ENCODE measurements at places on chromosomes 7 and 10.

- DNase-seq: no peak
Measured at GRCh38 chr7:51253157-51253556, 63.5 kb downstream of the COBL start.

DNA sequence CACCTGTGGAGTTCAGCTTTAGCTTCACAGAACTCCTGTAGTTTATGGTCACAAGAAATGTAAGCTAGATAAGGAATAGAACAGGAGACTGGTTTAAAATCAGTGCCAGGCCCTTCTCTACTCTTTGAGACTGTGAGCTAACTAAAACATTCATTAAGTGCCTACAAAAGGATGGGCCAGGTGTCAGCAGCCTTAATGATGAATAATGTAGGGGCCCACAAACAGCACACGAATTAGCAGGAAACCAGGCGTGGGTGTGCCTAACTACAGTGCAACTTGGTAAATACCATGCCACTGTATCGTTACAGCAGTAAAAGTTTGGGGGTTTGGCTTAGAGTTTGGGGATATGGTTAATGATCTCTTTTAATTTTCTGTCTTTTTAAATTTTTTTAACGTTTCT lies 6.1 kb upstream of the ABLIM1 start:
- DNase-seq: no peak

- no peak for DNase-seq
Measured at GRCh38 chr7:27946351-27946750, 206.4 kb downstream of the TAX1BP1 start.

DNA sequence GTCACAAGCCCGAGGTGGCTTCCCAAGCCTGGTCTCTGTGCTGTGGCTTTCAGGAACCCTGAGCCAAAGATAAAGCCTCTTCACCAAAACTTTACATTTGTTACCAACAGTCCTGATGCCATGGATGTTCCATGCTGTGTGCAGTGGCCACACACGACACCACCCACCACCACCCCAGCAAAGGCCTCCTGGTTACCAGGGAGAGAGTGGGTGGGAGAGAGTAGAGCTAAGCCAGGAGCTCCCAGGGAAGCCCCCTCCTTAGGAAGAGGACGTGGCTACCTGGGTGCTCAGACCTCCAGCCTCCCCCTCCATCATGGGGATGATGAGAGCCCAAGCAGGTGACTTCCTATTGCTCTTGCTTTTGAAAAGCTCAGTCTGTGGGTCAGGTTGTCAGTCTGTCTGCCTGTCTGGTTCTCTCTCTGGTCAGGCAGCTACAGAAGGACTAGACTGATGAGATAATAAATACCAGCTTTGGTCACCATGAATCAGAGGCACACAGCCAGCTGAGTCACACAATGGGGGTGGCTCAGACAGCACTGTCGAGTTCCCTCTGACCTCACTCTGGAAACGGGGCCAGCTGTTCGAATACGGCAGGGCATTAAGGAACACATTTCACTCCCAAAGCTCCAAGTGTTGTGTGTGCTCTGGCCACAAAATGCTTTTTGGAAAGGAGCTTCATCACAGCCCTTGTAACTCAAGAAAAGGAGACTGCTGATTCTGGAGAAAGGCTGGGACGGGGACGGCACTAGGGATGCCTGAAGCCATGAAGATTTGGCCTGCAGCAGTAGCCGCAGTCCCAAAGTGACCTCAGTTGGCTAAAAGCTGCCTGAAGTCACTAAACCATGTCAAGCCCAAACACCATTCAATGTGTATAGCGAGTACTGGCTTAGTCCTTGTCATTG lies 166.0 kb downstream of the FANK1 start:
- DNase-seq: no peak

- DNase-seq: no peak
Measured at GRCh38 chr7:68862736-68863135, 735.5 kb upstream of the AUTS2 start.

- no peak for DNase-seq
Measured at GRCh38 chr7:158274404-158274811, 313.2 kb downstream of the PTPRN2 start.

DNA sequence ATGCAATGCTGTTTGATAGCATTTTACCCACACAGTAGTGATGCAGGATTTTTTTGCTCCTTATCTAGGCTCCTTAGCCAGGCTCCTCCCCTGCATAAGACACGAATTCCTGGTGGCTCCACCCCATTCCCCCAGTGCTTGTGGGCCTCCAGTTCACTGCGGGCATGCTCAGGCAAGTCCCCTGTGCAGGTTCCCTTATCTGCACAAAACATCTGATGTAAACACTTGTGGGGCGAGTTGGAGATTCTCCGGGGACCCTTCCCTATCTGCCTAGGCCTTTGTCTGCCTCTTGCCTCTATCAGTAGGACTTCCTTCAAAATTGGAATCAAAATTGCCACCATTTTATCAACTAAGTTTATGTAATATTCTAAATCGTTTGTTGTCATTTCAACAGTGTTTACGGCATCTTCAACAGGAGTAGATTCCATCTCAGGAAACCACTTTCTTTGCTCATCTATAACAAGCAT lies 5.4 kb upstream of the STK17A start:
- no peak for DNase-seq

DNA sequence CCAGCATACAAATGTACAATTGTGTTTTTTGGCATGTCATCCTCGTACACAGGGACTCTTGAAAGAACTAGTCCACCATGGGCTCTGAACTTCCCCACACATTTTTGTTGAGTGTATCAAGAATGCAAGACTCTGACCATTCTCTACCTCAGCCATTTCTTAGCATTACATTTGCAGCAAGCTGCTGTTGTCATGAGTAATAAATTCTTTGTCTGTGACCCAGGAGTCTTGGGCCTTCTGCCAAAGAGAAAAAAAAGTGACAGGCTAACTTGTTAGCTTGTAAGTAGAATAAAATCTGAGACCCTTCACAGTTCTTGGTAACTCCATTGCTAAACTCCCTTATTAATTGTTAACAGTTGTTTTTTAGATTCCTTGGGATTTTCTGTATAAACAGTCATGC lies 542.3 kb upstream of the MBL2 start:
- DNase-seq: no peak

DNA sequence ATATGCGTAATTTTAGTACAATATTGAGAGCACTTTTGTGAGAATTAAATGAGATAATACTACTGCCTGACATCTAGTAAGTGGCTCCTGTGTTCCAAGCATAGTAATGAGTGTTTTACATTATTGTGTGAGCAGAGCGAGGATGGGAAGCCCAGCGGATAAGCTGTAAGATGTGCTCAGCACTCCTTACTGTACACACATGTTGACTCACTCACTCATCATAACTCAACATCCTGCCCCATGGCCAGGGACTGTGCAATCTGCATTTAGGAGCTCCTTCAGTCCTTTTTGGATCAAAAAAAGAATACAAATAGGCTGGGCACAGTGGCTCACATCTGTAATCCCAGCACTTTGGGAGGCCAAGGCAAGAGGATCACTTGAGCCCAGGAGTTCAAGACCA lies 72.9 kb upstream of the NEBL start:
- DNase-seq: no peak

DNA sequence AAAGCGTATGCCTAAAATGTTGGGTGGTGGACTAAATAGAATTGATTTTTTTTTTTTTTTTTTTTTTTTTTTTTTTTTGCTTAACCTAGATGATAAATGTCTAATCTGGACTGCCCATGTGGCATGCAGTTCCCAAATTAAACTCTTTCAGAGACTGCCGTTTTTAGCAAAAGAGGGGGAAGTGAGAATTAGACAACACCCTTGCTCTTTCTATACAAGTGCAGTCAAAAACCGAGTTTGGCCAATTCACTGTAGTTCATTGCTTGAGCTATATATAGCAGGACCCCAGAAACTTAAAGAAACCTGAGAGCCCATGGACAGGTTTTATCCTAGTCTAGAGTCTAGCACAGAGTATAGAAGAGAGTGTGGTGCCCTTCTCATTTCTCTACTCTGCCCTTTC lies 141.9 kb downstream of the GRM3 start:
- DNase-seq: no peak

- no peak for DNase-seq
Measured at GRCh38 chr7:155310425-155311114, 12.9 kb downstream of the INSIG1 start.

GRCh38 chr10:90977162-90977854 lies 56.4 kb upstream of the ANKRD1 start:
- no peak for DNase-seq

DNA sequence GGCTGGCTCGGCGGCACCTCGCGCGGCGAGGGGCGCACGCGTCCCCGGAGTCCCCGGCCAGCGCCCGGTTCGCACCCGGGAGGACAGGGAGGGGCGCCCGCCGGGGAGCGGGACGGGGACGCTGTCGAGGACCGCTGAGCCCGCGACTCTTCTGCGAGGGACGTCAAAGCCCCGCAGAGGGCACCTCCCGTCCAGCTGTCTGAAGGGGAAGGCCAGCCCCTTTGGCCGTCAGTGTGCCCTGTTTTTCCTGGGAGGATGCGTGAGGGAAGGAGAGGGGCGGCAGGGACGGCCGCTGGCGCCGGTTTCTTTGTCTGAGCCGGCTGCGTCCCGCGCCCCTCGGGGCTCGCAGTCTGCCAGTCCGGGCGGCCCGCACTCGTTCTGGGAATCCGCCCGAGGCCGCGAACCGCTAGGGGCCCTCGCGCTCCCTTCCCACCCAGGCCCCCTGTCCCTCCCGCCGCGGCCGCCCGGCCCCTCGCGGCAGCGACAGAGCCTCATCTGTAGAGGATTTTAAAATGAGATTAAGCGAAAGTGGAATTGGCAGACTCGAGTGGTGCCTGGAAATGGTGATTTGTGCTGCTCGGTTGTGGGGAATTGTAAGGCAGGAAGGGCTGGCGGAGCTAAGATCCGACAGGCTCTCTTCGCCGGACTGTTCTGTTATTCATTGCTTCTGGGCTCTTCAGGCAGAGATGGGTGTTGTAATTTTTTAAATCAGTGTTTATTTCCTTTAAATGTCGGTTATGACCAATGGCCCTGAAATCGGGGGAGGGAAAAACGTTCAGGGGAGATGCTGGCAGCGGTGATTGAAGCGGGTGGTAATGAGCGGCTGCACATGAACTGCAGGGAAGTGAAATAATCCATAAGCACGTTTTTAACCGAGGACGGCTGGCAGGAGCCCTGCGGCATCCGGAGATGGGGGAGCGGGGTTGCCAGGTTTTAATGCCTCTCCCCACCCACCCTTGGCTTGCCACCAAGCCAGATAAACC lies 618 bp upstream of the RELN start:
- no peak for DNase-seq

DNA sequence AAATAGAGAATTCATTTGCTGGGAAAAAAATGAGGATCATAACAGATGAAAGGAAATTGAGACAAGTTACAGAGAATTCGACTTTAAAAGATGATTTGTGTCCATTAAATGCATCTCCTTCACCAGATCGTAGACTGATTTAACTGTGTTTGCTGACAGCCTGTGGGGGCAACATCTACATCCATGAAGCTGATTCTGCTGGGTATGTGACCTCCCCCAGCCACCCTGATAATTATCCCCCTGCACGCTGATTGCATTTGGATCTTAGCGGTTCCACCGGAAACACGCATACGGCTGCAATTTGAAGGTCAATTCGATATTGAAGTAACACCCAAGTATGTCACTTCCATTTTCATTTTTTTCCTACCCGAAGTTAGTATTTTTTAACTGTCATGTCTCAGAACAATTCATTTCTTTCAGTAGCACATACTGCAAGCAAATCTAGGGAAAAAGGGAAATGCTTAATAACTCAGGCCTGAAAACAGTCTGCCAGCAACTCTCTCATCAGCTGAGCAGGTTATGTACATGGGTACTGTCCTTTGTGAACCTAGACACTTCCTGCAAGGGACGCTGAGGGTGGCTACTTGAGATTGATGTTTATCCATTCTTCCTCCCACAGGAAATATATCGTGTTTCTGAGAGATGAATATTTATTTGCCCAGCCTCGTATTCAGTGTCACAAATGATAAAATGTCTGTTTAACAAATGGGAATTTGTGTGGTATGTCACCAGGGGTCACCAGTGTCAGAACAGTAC lies 134.9 kb downstream of the ZNF22 start:
- no peak for DNase-seq

GRCh38 chr7:112381311-112382091 lies 68.8 kb upstream of the IFRD1 start:
- no peak for DNase-seq

- DNase-seq: no peak
Measured at GRCh38 chr7:26434974-26435373, 143.3 kb downstream of the SNX10 start.

DNA sequence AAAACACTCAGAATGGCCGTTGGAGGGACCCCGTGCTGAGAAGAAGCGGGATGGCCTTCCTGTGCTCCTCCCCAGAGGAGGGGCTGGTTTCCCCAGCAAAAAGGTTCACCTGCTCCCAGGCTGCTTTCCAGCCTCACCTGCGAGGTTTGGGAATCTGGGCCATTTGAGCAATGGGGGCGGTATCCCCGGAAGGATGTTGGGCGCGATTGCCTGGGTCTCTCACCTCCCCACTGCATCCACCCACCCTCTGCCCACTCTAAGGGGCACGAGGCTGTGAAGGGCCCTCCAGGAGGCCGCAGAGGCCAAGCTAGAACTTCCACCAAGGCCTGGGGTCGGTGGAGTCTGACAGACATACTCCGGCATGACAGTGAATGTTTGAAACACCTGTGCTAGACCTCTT lies 147.6 kb downstream of the PAXIP1 start:
- no peak for DNase-seq

DNA sequence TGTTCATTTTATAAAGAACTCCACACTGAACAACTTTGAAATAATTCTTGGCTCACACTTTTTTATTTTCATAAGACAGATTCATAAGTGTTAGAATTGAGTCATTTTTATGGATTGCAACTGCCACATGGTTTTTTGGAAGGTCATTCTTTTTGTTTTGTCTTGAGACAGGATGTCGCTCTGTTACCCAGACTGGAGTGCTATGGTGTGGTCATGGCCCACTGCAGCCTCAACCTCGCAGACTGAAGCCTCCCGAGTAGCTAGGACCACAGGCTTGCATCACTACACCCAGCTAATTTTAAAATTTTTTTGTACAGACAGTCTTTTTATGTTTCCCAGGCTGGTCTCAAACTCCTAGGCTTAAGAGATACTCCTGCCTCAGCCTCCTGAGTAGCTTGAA lies 20.3 kb downstream of the BMS1 start:
- no peak for DNase-seq

DNA sequence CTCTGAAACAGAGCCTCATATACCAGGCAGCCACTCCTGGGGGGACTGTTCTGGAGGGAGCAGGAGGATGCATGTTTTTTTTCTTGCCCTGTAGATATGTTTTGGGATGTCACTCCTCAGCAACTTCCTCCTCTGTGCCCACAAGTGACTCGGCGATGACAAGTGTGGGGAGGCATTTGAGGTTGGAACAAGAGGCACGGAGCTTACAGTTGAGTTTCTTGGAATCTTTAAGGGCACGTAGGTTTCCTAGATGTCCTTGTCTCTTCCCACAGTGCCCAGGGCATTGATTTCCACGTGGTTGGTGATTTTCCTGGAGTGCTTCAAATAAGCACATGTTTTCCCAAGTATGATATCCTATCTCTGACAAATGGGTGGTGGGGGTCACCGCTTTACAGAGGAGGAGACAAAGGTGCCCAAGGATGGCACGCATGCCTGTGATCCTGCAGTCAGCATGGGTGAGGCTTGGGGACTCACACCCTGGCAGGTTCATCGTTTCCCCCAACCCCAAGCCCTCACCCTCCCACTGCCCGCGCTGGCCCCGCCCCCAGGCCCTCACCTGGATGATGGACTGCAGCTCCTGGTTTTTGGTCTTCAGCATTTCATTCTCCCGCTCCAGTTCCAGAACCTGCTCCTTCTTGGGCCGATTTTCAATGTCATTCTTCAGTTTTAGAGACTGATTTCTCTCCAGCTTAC lies 95.2 kb upstream of the GNA12 start:
- no peak for DNase-seq

Measured in stimulated activated CD8-positive, alpha-beta memory T cell treated with anti-CD3 and anti-CD28 coated beads, Interleukin-2, amount 100 ng/mL, for 48 hours (primary cell).